CD8-positive, alpha-beta memory T cell (primary cell): ENCODE measurements at places on chromosomes 3 and 15.

GRCh38 chr3:98483626-98484025 lies 13.9 kb upstream of the OR5K2 start:
- no peak for DNase-seq
- H3K4me1 ChIP-seq = no peaks in the 10 kb centered on the region
- no peak overlapping the region for H3K4me3 ChIP-seq
- no peaks in the 10 kb centered on the region for H3K36me3 ChIP-seq
- H3K27me3 ChIP-seq = no peaks in the 10 kb centered on the region

DNA sequence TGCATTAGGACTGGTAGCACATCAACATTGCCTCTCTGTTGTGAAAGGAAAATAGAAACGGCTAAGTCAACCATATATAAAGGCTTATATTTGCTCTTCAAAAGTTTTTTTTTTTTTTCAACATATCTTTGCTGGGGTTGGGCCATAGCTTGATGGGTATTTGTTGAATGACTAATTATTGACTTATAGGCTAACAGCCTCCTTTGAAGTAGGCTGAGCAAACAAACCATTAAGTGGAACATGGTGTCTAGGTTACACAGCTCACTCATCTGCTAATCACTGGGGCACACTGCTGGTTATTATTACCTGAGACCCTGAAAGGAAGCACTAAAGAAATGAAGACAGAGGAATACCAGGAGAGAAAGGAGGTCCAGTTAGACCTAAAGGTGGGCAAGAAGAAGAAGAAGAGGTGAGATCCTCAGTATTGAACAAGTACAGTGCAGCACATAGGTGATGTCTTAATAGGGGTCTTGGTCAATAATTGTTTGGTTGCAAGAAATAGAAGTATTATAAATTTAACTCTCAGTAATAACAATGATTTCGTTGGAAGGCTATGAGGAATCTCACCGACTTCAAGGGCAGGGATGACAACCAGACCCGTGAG lies 139.4 kb downstream of the RPLP1 start:
- no peak overlapping the region for H3K4me3 ChIP-seq
- H3K27ac ChIP-seq = no peak overlapping the region
- no peaks in the 10 kb centered on the region for H3K27me3 ChIP-seq
- H3K36me3 ChIP-seq = no peaks in the 10 kb centered on the region
- DNase-seq = no peak

- peak overlapping the region; percentile 20 for H3K4me3 ChIP-seq
- no peaks in the 10 kb centered on the region for H3K27me3 ChIP-seq
- DNase-seq = no peak
- H3K36me3 ChIP-seq = no peaks in the 10 kb centered on the region
- peak overlapping the region; percentile 33 for H3K27ac ChIP-seq
- peaks cover 49% of the 10 kb centered on the region for H3K4me1 ChIP-seq
Measured at GRCh38 chr15:90035095-90035839, 34.1 kb downstream of the ZNF710 start.

- peaks cover 6% of the 10 kb centered on the region for H3K36me3 ChIP-seq
- no peaks in the 10 kb centered on the region for H3K27me3 ChIP-seq
- H3K4me3 ChIP-seq = no peak overlapping the region
- no peak overlapping the region for H3K27ac ChIP-seq
- no peak for DNase-seq
Measured at GRCh38 chr15:41281236-41281635, 50.2 kb downstream of the CHP1 start.

GRCh38 chr3:27976933-27977332 lies 254.8 kb upstream of the EOMES start:
- H3K27me3 ChIP-seq = no peaks in the 10 kb centered on the region
- H3K27ac ChIP-seq = no peak overlapping the region
- no peak for DNase-seq
- H3K4me1 ChIP-seq = no peaks in the 10 kb centered on the region
- no peaks in the 10 kb centered on the region for H3K36me3 ChIP-seq

DNA sequence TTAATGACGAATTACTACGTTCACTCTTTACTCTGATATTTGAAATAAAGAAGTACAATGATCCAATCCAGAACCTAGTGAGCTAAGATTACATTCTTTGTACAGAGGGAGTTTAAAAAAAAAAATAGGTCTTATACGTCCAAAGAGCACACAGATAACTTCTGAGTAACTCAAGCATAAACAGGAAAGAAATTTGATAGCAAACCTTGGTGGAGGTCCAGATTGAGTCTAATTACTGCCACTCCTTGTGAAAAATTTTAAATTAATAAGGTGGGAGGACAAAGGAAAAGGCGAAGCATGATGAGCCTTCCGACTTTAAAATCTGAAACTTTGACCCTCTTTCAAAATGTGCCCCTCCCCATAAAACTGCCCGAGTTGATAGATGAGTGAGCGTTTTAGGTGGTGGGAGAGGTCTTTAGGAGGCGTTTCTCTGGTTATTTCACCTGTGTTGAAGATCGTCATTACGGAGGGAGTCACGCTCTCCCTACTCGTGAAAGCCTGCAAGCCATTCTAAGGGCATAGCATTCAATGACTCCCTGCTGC lies 127.0 kb upstream of the ROBO2 start:
- H3K27me3 ChIP-seq = no peaks in the 10 kb centered on the region
- no peak overlapping the region for H3K4me3 ChIP-seq
- H3K4me1 ChIP-seq = no peaks in the 10 kb centered on the region
- DNase-seq = no peak

DNA sequence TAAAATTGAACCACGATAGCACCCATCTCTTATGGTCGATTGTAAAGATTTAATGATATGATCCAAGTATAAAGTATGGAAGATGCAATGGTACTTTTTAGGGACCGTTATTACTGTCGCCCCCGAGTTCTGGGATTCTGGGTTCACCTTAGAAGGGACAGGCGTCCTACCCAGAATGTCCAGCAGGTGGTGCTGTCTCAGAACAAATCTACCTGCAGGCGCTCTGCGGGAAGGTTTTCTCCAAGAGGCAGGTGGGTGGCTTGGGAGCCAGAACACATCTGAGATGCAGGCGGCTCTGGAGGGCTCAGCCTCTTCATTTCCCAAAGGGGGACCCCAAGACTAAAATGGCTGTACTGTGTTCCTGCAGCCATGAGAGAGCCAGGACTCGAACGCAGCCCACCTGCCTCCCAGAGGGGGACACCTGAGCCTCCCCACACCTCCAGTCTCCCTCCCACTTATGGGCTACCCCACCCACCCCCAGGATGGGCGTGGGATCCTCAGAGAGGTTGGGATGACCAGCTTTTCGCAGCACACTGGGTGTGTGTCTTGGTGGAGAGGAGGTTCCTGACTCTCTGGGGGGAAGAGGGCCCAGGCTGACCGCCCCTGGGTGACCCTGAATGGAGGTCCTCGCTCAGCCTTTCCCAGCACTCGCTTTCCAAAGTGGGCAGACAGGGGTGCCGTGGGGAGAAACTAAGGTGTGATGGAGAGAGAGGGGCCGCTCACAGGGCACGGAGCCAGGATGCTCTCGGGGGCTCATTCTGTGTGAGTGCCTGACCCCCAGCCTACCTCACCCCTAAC lies 28.1 kb upstream of the CORO2B start:
- no peak overlapping the region for H3K4me3 ChIP-seq
- H3K27me3 ChIP-seq = peaks cover 3% of the 10 kb centered on the region
- peak; percentile 67 for DNase-seq
- H3K4me1 ChIP-seq = no peaks in the 10 kb centered on the region

- no peak for DNase-seq
- H3K4me3 ChIP-seq = no peak overlapping the region
- no peak overlapping the region for H3K27ac ChIP-seq
- no peaks in the 10 kb centered on the region for H3K36me3 ChIP-seq
- no peaks in the 10 kb centered on the region for H3K27me3 ChIP-seq
Measured at GRCh38 chr3:118943597-118943996, 91.0 kb downstream of the IGSF11 start.

DNA sequence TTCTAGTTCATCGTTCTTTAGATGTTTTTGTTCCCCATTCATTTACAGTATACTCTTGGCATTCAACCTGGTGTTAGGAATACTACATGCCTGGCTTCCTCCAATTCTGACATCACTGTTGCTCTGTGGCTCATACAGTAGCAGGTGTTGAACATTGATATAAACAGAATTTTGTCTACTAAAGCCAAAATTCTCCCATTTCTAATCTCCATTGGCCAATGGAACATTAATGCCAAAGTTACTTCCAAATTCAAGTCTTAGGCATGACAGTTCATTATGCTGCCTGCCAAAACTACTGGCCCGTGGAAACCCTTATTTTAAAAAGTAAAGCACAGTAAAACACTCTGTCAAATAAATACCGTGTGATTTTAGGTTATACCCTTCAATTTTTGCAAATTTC lies 368.0 kb downstream of the NAALADL2 start:
- H3K36me3 ChIP-seq = no peaks in the 10 kb centered on the region
- DNase-seq = no peak
- no peak overlapping the region for H3K4me3 ChIP-seq
- no peaks in the 10 kb centered on the region for H3K27me3 ChIP-seq
- H3K27ac ChIP-seq = no peak overlapping the region

DNA sequence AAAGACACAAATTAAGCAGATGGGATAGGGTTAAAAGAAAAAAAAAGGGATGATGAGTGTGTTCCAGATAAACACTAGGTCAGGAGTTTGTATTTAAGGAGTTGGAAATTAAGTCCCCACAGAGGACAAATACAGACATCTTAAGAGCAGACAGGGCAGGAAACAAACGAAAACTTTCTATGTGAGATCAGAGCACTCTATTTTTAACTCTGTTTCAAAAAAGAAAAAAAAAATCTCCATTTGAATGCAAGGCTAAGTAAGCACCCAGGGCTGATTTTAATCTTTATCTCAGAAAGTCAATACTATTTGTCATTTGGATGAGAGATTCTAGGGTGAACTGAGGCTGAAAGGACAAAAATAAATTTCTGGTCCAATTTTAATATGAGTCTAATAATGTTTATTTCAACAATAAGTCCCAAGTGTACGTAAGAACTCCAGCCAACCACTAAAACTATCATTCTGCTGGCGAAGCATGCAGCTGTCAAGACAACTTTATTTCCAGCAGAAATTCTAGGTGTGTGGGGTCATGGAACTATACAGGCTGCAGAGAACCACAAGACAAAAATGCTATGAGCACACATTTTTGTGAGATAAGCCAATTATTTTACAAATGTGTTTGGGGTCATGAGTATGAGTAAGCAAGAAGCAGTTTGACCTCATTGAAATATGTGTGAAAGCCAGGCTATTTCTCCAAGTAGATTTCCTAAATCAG lies 186.1 kb downstream of the FMN1 start:
- no peak overlapping the region for H3K27ac ChIP-seq
- no peak overlapping the region for H3K4me3 ChIP-seq
- H3K27me3 ChIP-seq = no peaks in the 10 kb centered on the region
- H3K4me1 ChIP-seq = no peaks in the 10 kb centered on the region
- no peak for DNase-seq
- no peaks in the 10 kb centered on the region for H3K36me3 ChIP-seq

DNA sequence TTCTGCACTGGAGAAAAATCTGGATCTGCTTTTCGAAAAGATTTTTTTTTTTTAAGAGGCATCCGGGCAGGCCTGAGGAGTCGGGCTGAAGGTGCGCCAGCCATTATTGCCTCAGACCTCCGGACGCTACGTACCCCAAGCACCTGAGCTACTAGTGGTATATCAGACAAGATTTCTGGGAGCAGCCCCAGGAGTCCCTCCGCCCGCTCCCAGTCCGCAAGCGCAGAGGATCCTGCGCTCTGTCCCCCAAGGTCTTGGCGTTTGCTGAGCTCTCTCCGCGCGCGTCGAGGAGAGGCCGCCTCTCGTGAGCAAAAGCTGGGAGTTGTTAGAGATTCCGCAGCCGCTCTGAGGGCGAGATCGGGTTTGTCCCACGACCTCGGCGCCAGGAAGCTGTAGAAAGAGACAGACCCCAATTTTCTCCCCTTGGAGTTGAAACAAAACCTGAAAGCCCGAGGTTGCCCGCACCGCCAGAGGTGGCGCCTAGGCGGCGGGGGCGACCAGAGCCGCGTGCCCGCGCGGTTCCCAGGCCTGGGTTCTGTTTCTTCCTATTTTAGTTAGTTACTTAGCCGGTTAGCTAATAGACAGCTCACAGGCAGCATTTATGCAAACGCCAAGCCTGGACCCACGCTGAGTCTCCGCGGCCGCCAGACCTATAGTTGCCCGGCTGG lies 72.5 kb upstream of the POLG start:
- no peak for DNase-seq
- H3K4me3 ChIP-seq = no peak overlapping the region
- H3K36me3 ChIP-seq = no peaks in the 10 kb centered on the region
- H3K27me3 ChIP-seq = peaks cover 87% of the 10 kb centered on the region
- H3K27ac ChIP-seq = no peak overlapping the region
- peaks cover 33% of the 10 kb centered on the region for H3K4me1 ChIP-seq

DNA sequence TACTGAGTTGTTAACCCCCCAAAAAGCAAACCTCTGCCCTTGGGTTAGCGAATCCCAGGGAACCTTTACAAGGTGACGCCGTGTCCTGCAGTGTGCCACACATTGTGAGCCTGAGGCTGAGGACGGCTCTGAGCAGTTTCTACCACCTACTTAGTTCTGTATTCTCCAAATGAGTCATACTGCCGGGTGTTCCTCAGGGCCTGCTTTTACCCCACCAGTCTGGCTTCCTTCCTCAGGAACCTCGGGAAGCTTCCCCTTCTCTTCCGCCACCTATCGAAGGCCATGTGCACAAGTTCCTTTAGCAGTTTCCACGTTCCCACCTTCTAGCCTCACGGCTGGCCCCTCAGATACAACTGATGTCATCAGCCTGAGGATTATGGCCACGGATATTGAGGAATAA lies 384.0 kb upstream of the TPM1 start:
- H3K27me3 ChIP-seq = no peaks in the 10 kb centered on the region
- no peak for DNase-seq
- H3K4me1 ChIP-seq = no peaks in the 10 kb centered on the region
- H3K27ac ChIP-seq = no peak overlapping the region
- H3K4me3 ChIP-seq = no peak overlapping the region

DNA sequence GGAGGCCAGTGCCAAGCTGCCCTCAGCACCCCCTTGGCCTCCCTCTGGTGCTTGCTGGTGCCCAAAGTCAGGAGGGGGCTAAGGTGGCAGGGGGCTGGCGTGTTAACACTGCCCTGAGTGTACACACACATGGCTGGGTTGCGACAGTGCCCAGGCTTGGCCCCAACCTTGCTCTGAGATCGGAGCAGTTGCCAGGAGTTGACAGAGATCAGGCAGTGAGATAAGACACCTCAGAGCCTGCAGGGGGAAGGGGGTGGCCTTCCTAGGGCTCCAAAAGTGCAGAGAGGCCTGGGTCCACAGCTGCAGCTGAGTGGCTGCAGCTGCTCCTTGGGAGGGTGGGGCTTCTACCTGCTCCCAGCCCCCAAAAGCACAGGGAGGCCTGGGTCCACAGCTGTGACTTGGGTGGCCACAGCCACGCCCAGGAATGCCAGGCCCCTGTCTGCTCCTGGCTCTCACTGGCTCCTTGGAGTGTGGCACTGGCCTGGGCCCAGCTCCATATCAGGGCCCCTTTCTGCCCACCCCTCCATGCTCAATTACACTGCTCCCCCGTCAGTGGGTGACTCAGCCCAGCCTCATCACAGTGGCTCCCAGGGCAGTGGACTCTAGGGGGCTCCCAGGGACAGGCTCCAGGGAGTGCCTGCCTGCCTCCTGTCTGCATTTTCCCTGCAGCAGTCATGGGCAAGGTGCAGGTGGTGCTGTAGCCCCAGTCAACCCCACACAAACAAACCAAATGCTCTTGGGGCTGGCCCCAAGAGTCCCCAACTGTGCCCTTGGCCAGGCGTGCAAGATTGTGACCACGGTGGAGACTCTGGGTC lies 56.4 kb upstream of the C15orf39 start:
- no peaks in the 10 kb centered on the region for H3K36me3 ChIP-seq
- H3K27ac ChIP-seq = no peak overlapping the region
- no peaks in the 10 kb centered on the region for H3K4me1 ChIP-seq
- no peak overlapping the region for H3K4me3 ChIP-seq
